GM18507 (cell line): ENCODE measurements at places on chromosomes 1 and 21.

DNA sequence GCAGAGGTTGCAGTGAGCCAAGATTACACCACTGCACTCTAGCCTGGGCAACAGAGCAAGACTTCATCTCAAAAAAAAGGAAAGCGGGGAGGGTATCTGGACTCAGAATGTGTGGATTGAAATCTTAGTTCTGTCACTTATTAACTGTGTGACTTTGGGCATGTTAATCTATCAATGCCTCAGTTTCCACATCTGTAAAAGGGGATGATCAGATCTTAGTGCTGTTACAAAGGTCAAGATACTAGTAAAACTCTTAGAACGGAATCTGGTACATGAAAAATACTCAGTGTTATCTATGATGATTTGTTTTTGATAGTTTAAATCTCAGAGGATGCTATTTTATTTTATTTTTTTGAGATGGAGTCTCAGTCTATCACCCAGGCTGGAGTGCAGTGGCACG, 10.5 kb downstream of the FAM76A start:
- DNase-seq: no peak

- no peak for DNase-seq
Measured at GRCh38 chr1:182569939-182570610, 19.0 kb downstream of the RNASEL start.

DNA sequence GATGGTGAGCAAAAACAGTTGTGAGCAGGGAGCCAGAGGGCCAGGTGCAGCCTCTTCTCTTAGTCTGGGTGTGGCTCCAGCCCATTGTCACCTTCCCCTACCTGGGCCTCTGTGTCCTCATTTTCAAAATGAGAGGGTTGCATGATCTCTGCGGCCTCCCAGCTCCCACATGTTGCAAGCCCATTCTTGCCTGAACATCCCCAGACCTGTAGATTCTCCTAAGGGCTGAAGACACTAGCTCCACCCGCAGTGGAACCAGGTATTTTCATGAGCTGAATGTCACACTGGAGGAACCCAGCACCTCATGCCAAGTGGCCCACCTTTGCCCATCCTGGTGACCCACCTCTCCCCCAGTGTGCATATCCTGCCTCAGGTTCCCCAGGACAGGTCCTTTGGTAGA, 12.3 kb downstream of the IKBKE start:
- DNase-seq: no peak

- DNase-seq: no peak
Measured at GRCh38 chr1:243286409-243287122, 30.7 kb downstream of the SDCCAG8 start.

DNA sequence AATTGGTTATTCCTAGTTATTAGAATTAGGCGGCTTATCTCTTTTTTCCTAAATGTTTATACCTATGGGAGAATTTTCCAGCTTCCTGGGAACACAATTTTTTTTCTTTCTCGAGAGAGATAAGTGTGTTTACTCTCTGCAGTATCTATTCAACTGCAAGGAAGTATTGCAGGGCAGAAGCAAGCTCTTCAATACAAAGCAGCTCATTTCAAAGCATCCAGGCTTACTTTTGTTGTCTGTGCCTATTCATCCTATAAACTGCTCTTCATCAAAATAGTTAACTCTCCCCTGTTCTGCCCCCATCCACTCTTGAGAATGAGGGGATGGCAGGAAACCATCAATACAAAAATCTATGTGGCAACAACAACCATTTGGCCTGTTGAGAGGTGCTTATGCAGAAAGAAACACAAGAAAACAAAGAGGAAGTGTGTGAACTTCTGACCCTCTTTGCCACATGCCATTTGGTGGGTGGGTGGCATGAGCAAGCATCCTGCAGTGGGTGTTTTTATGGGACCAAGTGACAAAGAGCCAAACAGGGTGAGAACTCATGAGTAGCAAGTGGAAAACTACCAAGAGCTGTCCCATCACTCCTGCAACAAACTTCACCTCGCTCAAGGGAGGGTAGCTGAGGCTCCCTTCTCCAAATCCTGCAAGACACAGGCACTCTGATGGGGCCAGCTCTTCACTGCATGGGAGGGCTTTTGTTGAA, 50.6 kb upstream of the MRPS6 start:
- no peak for DNase-seq

GRCh38 chr1:242083742-242084141, 84.8 kb upstream of the MAP1LC3C start:
- DNase-seq: no peak

GRCh38 chr1:168609741-168610510, 33.5 kb downstream of the XCL1 start:
- DNase-seq: no peak

DNA sequence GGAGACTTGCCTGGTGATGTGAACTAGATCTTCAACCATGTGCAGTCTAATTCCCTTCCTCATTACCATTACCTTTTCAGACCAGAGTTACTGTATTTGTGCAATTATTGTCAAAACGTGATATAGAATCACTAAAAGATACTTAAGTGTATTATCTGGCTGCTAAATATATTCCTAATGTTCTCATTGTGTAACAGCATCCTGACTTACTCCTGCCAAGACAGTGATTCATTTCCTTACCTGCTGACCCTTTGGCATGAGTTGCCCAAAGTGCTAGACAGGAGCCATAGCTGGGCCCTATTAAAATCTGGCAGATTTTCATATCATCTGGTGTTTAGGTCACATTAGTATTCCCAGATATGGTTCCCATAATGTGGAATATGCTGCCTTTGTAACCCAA, 598.3 kb upstream of the CAMK1G start:
- DNase-seq: no peak

DNA sequence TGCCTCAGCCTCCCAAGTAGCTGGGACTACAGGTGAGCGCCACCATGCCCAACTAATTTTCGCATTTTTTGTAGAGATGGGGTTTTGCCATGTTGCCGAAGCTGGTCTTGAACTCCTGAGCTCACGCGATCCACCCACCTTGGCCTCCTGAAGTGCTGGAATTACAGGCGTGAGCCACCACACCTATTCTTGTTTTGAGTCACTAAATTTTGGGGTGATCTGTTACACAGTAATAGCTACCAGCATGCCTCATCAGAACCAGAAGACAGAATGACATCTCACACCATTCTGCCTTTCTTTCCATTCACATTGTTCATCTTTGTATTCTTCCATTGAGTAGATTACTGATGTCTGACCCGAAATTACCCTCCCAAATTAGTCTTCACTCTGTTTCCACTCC, 9.1 kb downstream of the RHBDL2 start:
- no peak for DNase-seq

DNA sequence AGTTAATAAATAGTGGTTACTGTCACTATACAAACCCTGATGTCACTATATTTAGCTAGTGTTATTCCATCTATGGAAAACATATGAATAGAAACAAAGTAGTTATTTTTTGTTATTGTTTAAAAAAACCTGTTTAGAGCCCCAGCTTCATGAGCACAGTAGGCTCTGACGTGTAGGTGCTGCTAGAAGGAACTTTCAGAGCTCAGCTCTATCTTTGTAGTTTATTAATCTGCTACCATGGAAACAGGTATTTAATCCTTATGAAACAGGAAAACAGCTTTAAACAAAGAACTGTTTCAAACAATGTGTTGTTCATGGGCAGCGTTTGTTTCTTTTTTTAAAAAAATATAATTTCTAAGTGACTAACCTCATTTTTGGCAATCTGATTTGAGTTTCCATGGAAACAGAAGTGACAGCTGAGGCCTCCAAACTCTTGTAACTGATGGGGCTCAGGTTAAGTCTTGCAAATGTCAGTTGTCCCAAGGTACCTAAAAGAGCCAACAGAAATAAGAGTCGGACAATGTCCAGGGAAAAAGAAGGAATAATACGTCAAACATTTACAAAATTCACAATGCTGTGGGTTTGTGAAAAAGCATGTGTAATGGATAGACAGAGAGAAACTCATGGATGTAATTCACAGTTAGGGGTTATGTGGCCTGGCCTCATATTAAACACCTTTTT, 162.0 kb upstream of the C21orf91 start:
- DNase-seq: no peak

DNA sequence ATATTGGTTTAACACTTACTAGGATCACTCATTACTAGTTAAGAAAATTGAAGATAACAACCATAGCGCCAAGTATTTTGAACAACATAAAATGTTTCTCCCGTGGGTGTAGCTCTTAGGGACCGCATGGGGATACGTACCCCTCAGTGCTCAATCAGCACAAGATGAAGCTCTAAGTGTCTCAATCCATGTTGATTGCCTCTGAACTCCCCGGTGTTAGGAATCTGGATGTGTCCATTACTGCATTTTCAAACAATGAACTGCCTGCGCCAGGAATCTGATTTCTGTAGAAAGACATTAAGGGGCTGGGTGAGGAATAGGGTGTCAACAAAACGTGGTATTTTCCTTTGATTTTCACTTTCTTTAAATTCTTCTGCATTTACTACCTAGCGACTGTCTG, 100.2 kb downstream of the LMO4 start:
- no peak for DNase-seq

GRCh38 chr21:42566524-42567213, 53.0 kb downstream of the SLC37A1 start:
- no peak for DNase-seq

GRCh38 chr21:33121715-33122475, 52.0 kb downstream of the OLIG1 start:
- no peak for DNase-seq

DNA sequence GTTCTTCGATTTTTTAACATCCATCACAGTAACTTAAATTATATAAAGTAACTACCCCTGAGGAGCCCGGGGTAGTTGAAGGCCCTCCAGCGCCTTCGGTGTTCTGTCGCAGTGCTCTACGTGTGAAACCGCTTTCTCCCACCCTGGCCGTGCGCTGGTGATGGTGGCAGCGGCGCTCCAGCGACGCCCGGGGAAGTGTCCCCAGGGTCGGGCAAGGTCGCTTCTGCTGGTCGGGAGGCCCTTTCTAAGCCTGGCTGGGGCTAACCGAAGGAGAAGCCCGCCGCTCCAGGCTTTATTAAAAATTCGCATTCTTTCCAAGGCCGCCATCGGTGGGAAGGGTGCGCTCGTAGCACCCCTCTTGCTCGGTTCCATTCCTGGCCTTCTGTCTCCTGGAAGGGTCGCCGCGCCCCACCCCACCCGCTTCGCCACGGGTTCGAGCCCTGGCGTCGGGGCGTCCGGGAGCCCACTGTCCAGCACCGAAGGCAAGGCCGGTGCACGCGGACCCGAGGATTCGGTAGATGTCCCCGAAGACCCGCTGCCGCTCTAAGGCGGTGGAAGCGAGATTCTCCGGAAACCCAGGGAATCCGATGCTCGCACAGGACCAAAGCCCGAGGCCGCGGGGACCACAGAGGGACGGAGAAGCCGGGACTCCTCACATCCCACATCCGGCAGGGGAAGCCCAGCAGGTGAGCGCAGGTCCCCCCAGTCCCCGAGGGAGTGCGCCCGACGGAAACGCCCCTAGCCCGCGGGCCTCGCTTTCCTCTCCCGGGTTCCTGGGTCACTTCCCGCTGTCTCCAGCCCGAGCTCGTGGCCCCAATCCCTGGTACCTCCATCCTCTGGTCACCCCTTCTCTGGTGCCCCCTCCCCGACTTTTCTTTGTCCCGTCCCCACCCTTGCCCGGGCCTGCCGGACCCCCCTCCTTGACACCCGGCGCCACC, 685 bp upstream of the RIPPLY3 start:
- no peak for DNase-seq

- DNase-seq: no peak
Measured at GRCh38 chr21:36647279-36648093, 51.4 kb upstream of the SIM2 start.

DNA sequence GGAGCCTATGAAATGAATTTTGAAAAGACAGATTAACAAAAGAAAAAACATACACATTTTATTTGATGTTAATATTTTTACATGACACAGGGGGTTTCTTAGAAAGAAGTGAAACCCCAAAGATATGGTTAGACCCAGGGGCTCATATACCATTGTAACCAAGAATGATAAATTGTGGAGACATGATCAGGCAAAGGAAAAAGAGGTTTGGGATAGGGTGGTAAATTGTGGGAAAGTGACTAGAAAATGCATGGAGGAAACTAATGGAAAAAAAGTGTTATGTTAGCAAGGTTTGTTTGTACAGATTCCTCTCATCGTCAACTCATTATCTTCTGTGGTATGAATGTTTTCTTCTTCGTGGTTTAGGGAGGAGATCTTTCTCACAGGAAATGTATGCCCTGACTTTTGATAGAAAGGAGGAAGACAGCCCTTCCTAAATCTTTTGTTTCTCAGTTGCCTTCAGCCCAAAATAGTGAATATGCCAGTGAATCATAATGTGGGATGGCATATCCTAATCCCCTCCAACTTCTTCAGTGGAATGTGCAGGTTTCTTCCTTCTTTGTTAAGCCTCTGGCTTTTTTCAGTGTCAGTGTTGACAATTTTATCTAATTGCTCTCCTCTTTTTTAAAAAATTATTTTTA, 140.4 kb upstream of the UBE2U start:
- no peak for DNase-seq

DNA sequence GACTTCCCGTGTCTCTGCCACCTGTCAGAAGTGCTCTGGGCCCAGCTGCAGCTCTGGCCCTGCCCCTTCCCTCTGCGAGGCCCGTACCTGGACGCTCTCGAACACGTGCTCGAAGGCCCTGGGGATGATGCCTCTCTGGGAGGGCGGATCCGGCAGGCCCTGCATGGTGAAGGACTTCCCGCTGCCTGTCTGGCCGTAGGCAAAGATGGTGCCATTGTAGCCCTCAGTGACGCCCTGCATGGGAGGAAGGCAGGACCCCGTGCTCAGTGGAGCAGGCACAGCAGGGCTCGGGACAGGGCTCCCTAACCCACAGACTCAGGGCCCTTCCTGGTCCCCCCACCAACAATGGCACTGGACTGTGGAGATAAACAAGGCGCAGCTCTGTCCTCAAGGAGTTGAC, 2.4 kb downstream of the KIF17 start:
- no peak for DNase-seq

GRCh38 chr1:109151146-109151990, 37.5 kb downstream of the ELAPOR1 start:
- no peak for DNase-seq
